ENCODE measurements at places on chromosomes 12 and 14. TPM values are rescaled to one million over a fixed set of nuclear protein-coding genes. Genes with fewer than 3 reads are reported as not detected.

DNA sequence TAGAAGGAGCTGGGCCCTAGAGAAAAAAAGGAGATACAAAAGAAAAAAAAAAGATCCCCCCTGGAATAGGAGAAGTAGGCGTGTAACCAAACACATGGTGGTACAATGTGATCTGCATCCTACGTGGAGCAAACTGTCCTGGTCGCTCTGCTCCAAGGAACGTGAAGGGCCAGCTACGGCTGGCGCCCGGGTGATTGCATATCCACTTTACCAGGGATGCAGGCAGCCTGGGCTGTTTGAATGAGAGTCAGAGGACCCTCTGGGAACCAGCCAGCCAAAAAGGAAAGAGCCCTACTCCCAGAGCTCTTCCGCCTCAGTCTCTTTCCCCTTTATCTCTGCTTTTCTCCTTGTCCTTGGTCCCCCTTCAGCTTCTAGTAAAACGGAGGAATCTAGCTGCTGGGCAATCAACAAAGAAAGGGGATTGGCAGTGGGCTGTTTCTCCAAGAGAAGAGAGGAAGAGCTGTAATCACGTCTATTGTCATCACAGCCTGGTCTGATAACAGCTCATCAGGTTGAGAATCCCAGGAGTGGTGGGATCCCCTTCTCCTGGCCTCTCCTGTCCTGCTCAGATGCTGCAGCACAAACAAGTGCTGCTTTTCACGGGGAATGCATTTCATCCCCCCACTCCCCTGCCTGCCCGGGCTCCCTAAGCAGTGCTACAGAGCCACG lies 156.0 kb downstream of the ADCK1 start:
- H3K4me3 ChIP-seq: no peak overlapping the region
- no peaks in the 10 kb centered on the region for H3K36me3 ChIP-seq
- no peak for DNase-seq
- no peaks in the 10 kb centered on the region for H3K27me3 ChIP-seq
- no peak overlapping the region for H3K27ac ChIP-seq
- H3K4me1 ChIP-seq: no peaks in the 10 kb centered on the region

GRCh38 chr12:119936705-119937311 lies 52.2 kb upstream of the BICDL1 start:
- H3K27me3 ChIP-seq: no peaks in the 10 kb centered on the region
- H3K36me3 ChIP-seq: no peaks in the 10 kb centered on the region
- H3K4me3 ChIP-seq: no peak overlapping the region
- no peaks in the 10 kb centered on the region for H3K4me1 ChIP-seq
- DNase-seq: no peak

GRCh38 chr12:13591488-13591887 lies 389.9 kb downstream of the GRIN2B start:
- H3K4me1 ChIP-seq: no peaks in the 10 kb centered on the region
- no peak overlapping the region for H3K4me3 ChIP-seq
- H3K36me3 ChIP-seq: no peaks in the 10 kb centered on the region
- no peak for DNase-seq
- H3K27me3 ChIP-seq: no peaks in the 10 kb centered on the region

DNA sequence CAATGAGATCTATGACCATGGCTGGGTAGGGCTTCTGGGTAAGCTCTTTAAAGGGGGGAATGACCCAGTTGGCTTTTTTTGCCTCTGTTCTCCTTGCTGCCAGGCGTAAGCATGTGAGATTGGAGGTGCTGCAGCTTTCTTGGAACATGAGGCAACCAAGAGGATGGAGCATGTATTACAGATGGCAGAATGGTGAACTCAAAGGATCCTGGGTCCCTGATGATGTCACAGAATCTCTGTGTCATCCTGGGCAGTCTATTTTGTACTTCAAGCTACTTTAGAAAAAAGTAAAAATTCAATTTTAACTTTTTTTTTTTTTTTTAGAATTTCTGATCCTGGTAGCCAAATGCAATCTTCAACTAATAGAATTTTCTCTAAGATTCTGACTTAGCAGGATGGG lies 8.0 kb downstream of the KRT82 start:
- H3K4me1 ChIP-seq: no peaks in the 10 kb centered on the region
- H3K27ac ChIP-seq: no peak overlapping the region
- H3K36me3 ChIP-seq: no peaks in the 10 kb centered on the region
- no peaks in the 10 kb centered on the region for H3K27me3 ChIP-seq

DNA sequence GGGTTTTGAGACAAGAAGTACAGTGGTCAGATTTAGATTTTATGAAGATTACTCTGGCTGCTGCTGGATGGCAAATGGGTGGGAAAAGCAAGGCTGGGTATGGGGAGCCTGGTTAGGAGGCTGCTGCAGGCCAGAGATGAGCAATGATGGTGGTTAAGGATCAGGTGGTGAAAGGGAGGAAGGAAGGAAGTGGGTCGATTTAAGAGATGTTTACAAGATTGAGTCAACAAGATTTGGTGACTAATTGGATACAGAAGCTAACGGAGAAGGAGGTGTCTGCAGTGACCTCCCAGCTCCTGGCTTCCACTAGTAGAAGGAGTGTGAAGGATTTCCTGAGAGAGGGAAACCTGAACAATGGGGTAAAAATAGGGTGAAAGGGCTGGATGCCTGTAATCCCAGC lies 18.7 kb downstream of the NOS1 start:
- no peak overlapping the region for H3K4me3 ChIP-seq
- H3K27me3 ChIP-seq: no peaks in the 10 kb centered on the region
- no peak for DNase-seq
- H3K36me3 ChIP-seq: no peaks in the 10 kb centered on the region

GRCh38 chr14:53041067-53041466 lies 90.2 kb upstream of the FERMT2 start:
- no peak for DNase-seq
- no peaks in the 10 kb centered on the region for H3K36me3 ChIP-seq
- H3K4me3 ChIP-seq: no peak overlapping the region

DNA sequence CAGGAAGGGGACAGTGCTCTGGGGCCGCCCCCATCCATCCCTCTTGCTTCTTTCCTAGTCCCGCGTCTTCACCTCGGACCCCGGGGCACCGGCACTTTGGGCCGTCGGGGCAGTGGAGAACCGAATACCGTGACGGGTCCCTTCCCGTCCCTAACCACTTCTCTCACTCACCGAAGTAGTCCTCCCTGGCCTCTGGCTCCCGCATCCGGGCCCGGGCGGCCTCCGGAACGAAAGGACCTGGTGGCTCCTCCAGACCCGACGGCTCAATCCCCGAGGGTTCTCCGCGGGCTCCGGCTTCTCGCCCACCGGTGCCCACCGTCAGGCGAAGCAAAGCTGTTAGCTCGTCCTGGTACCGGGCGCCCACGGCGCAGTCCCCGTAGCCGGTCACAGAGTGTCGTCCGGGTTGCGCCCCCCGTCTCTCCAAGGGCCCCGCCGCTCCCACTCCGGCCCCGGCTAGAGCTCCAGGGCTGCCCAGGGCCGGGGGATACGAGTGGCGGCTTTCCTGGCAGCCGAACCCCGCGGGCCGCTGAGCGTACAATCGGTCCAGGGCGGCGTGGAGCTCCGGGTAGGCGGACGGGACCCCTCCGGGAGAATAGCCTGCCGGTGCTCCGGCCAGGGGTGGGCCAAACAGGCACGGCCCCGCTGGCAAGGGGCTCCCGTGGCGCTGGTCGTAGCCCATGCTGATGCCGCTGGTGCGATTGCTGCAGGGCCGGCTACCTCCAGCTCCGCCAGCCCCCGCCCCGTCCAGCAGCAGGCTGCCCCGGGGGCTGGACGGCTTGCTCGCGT lies 1.1 kb downstream of the AJUBA start:
- peak overlapping the region; percentile 86 for H3K27ac ChIP-seq
- H3K4me3 ChIP-seq: peak overlapping the region; percentile 57
- no peak for DNase-seq

KRT77 gene
- 0.57 TPM for total RNA-seq

DNA sequence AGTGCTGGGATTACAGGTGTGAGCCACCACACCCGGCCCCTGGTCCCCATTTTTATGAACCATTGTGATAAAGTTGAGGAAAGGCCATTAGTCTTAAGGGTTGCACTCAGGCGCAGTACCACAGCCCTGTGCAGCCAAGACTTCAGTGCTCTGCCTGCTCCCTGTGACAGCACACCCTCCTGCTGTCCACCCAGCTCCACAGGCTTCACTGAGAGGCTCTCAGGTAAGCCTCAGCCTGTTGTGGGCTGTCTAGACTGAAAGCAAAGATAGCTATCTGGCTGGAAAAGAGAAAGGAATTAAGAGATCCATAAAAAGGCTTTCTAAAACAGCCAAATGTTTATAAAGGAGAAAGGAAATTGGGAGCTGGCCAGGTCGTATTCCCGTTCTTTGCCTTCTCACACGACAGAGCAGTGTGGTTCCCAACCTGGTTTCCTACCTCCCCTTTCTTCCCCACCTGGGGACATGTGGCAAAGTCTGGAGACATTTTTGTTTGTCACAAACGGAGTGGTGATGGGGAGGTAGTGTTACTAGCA lies 19.1 kb upstream of the DNM1L start:
- peak; percentile 48 for DNase-seq
- H3K27me3 ChIP-seq: no peaks in the 10 kb centered on the region
- H3K36me3 ChIP-seq: no peaks in the 10 kb centered on the region
- no peaks in the 10 kb centered on the region for H3K4me1 ChIP-seq
- peak overlapping the region; percentile 7 for H3K27ac ChIP-seq
- no peak overlapping the region for H3K4me3 ChIP-seq

GRCh38 chr12:94571556-94571955 lies 78.8 kb downstream of the TMCC3 start:
- no peaks in the 10 kb centered on the region for H3K27me3 ChIP-seq
- no peaks in the 10 kb centered on the region for H3K36me3 ChIP-seq
- H3K27ac ChIP-seq: no peak overlapping the region
- no peak for DNase-seq

- no peaks in the 10 kb centered on the region for H3K36me3 ChIP-seq
- DNase-seq: no peak
- no peaks in the 10 kb centered on the region for H3K4me1 ChIP-seq
- H3K27ac ChIP-seq: no peak overlapping the region
These were observed 98.3 kb downstream of the INSM2 start for GRCh38 chr14:35632271-35632670.

DNA sequence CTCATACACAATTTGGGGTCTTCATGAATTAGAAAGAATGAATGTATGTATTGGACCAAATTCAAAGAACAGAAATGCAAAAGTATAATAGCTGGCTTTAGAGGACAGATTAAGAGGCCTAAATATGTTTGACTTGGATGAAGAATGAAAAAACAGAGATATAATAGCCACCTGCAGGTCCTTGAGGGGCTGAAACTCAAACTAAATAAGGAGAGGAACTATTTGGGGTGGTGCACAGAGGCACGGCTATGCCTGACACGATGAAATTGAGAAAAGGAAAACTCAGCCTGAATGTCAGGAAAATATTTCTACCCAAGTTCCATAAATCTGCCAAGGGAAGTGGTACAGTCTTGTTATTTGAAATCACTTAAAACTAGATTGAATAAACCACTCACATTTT lies 222.9 kb upstream of the DDHD1 start:
- H3K27ac ChIP-seq: no peak overlapping the region
- no peak for DNase-seq
- H3K4me1 ChIP-seq: no peaks in the 10 kb centered on the region
- H3K27me3 ChIP-seq: no peaks in the 10 kb centered on the region
- H3K36me3 ChIP-seq: no peaks in the 10 kb centered on the region

DNA sequence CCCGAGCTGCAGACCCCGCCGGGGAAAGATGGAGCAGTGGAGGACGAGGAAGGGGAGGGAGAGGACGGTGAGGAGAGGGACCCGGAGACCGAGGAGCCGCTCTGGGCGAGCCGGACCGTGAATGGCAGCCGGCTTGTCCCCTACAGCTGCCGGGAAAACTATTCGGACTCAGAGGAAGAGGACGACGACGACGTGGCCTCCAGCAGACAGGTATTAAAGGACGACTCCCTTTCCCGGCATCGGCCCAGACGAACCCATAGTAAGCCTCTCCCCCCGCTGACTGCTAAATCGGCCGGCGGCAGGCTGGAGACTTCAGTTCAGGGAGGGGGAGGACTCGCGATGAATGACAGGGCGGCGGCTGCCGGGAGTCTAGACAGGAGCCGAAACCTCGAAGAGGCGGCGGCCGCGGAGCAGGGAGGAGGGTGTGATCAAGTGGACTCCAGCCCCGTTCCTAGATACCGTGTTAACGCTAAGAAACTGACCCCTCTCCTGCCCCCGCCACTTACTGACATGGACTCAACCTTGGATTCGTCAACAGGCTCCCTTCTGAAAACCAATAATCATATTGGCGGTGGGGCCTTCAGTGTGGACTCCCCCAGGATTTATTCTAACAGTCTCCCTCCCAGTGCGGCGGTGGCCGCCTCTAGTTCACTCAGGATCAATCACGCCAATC lies 962 bp downstream of the LEMD3 start:
- peak; percentile 36 for DNase-seq
- H3K27ac ChIP-seq: peak overlapping the region; percentile 86
- H3K27me3 ChIP-seq: no peaks in the 10 kb centered on the region
- peak overlapping the region; percentile 81 for H3K4me3 ChIP-seq
- H3K36me3 ChIP-seq: no peaks in the 10 kb centered on the region

KRT71 gene
- not detected for total RNA-seq

PMCH gene
- total RNA-seq: not detected

SLC17A8 gene
- total RNA-seq: not detected

GRCh38 chr14:38128640-38129039 lies 79.1 kb upstream of the SSTR1 start:
- H3K4me1 ChIP-seq: no peaks in the 10 kb centered on the region
- H3K36me3 ChIP-seq: no peaks in the 10 kb centered on the region
- no peak for DNase-seq
- no peak overlapping the region for H3K27ac ChIP-seq
- no peak overlapping the region for H3K4me3 ChIP-seq
- H3K27me3 ChIP-seq: no peaks in the 10 kb centered on the region

DNA sequence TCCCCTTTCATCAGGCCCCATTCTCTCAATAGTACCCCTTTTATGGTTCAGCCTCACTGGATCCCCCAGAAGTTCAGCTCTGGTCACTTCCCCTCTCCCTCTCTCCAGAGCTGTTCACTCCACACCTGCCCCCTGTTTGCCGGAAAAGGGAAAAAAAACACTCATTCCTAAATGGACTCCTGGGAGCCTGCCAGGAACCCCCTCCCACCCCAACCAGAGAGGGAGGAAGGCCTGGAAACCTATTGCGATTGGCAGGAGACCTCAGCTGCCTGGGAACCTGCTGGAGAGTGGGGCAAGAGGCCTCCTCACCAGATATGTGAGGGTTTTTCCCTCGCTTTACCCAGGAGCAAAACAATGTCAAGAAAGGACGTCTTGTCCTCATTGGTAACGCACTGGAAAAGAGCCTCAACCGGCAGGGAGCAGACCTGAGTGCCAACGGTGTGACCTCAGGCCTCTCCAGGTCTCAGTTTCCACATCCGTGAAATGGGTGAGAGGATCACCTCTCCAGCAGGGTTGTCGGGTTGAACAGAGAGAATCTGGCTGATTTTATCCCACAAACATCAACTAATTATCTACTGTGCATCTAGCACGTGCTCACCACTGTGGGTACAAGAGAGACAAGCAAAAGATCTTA lies 4.6 kb downstream of the DTX1 start:
- H3K4me3 ChIP-seq: no peak overlapping the region
- no peaks in the 10 kb centered on the region for H3K36me3 ChIP-seq
- peaks cover 3% of the 10 kb centered on the region for H3K4me1 ChIP-seq
- no peaks in the 10 kb centered on the region for H3K27me3 ChIP-seq
- no peak for DNase-seq

Measured in prostate gland (tissue), 2 donors.